Neural progenitor cell (in vitro differentiated cells): ENCODE measurements at places on chromosomes 13 and 19.

GRCh38 chr13:76833441-76833954, 52.7 kb downstream of the KCTD12 start:
- no peaks in the 10 kb centered on the region for H3K36me3 ChIP-seq
- H3K4me1 ChIP-seq = no peaks in the 10 kb centered on the region
- no peaks in the 10 kb centered on the region for H3K27me3 ChIP-seq
- H3K27ac ChIP-seq = no peak overlapping the region
- no peak for DNase-seq

GRCh38 chr19:3721131-3721886, 13.1 kb downstream of the TJP3 start:
- peak overlapping the region; percentile 57 for H3K4me3 ChIP-seq
- DNase-seq = peak; percentile 97
- peaks cover 6% of the 10 kb centered on the region for H3K27me3 ChIP-seq
- no peaks in the 10 kb centered on the region for H3K36me3 ChIP-seq

GRCh38 chr19:56838909-56839651, 1.4 kb downstream of the PEG3 start:
- DNase-seq = no peak
- H3K4me3 ChIP-seq = no peak overlapping the region
- no peak overlapping the region for H3K27ac ChIP-seq
- no peaks in the 10 kb centered on the region for H3K36me3 ChIP-seq

GRCh38 chr13:34410678-34411077, 531.4 kb upstream of the NBEA start:
- no peak overlapping the region for H3K4me3 ChIP-seq
- no peaks in the 10 kb centered on the region for H3K36me3 ChIP-seq
- no peaks in the 10 kb centered on the region for H3K27me3 ChIP-seq
- no peaks in the 10 kb centered on the region for H3K4me1 ChIP-seq
- no peak overlapping the region for H3K27ac ChIP-seq
- DNase-seq = no peak

GRCh38 chr19:14632286-14632685, 42.4 kb downstream of the ADGRE3 start:
- no peaks in the 10 kb centered on the region for H3K4me1 ChIP-seq
- H3K27me3 ChIP-seq = no peaks in the 10 kb centered on the region
- H3K4me3 ChIP-seq = no peak overlapping the region
- DNase-seq = no peak

DNA sequence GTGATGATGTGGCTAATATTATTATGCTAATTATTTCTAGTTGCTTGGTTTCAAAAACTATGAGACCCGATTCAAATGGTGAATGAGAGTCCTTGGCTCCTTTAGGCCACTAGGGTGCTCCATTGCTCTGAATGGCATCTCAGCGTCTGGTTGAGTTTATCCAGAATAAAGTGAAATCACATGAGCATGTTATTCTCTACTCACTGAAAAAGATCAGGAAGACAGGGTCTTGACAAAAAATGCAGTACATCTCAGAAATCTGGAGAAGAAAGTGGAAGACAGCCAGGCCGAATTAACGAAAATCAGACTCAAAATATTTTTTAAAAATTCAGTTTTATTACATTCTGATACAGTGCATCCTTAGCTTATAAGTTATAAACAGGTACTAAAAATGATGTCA, 516.2 kb downstream of the MYO16 start:
- H3K27ac ChIP-seq = no peak overlapping the region
- H3K27me3 ChIP-seq = no peaks in the 10 kb centered on the region
- peak; percentile 70 for DNase-seq
- peaks cover 30% of the 10 kb centered on the region for H3K4me1 ChIP-seq
- no peaks in the 10 kb centered on the region for H3K36me3 ChIP-seq
- no peak overlapping the region for H3K4me3 ChIP-seq

DNA sequence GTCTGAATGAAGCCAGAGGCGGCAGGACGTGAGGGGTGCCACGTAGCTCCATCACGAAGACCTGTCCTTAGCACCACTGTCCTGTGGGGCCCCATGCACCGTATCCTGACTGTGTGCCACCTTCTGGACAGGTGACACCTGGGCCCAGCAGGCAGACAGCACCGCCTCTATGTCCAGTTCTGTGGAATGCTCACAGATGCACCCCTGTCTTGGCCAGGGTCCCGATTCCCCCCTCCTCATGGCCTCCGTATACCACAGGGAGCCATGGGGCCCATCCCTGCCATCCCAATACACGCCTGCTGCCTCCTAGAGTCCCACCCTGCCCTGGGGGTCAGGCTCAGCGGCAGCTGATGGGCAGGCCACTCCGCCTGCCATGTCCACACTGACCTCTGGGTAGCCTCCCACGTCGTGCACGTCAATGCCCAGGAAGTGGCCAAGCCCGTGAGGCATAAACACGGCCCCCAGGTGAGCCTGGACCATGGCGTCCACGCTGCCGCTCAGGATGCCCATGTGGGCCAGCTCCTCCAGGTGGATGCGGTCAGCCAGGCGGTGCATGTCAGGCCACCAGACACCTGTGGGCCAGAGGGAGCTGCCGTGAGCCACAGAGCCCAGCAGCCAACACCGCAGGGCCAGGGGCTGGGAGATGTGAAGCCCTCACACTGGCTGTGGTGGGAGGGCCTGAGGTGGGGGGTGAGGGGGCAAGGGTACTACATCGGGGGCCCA, 17.6 kb downstream of the CEBPG start:
- H3K36me3 ChIP-seq = no peaks in the 10 kb centered on the region
- H3K27ac ChIP-seq = no peak overlapping the region
- DNase-seq = no peak

DNA sequence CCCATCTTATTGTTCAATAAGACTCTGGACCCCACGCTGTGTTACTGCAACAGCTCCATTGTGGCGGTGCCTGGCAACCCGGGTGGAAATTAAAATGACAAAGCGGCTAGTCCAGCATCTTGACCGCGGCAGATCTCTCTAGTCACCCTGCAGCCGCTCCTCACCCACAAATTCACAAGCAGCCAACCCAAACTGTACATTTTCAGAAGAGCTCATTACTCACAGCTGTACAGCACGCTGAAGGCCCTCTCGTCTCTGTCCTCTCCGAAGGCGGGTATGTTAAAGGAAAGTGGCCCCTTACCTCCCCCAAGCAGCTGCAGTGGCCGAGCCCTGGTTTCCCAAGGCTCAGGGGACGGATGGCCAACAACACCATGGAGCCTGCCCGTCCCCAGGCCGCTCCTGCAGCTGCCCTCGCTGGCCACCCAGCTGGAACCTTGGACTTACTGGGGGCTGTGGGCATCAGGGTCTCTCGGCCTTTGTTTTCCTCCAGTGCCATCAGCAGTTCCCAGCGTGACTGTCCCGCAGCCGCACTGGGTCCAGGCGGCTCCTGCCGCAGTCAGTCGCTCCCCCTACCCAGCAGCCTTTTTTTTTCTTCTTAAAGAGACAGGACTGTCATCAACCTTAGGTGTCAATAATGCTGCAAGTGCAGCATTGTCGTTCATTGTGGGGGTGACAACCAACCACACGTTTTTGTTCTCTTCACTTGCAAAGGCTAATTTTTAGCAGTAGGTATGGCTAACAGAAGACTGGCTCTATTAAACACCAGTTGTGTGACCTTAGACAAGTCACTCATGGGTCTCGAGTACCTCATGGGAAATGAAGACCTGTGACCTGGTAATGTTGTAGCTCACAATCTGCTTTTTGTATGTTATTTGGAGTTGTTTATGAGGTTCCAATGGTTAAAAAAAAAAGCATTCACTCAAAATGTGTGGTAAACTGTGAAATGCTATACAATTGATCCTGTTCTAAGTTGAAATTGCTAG, at the start of gene SACS:
Gene SACS, minus strand, starts transcription at position 532 of the 983 bp plus-strand sequence. CDS start 22,463 bp downstream, outside the sequence.
- H3K4me1 ChIP-seq = peaks cover 36% of the 10 kb centered on the region
- DNase-seq = peak; percentile 95
- H3K4me3 ChIP-seq = peak within 1 kb of the TSS; percentile 80
- H3K36me3 ChIP-seq = no peaks in the 10 kb centered on the region
- no peaks in the 10 kb centered on the region for H3K27me3 ChIP-seq

GRCh38 chr13:61954092-61954491, 538.4 kb upstream of the PCDH20 start:
- no peaks in the 10 kb centered on the region for H3K4me1 ChIP-seq
- no peaks in the 10 kb centered on the region for H3K36me3 ChIP-seq
- no peak overlapping the region for H3K4me3 ChIP-seq

DNA sequence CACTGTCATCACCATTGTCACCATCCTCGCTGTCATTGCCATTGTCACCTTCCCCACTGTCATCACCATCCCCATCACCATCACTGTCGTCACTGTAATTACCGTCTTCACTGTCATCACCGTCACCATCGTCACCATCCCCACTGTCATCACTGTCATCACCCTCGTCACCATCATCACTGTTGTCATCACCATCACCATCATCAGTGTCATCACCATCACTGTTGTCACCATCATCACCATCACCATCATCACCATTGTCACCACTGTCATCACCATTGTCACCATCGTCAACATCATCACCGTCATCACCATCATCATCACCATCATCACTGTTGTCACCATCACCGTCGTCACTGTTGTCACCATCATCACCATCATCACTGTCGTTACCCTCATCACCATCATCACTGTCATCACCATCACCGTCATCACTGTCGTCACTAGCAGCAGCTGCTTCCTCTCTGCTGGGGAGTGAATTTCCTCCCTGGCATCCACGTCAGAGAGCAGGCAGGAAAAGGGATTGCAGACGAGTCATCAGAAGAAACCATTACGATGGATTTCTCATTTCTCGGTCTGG, 27.3 kb downstream of the TMEM255B start:
- H3K27me3 ChIP-seq = no peaks in the 10 kb centered on the region
- DNase-seq = no peak
- H3K27ac ChIP-seq = no peak overlapping the region
- no peak overlapping the region for H3K4me3 ChIP-seq
- H3K4me1 ChIP-seq = no peaks in the 10 kb centered on the region

GRCh38 chr13:34750078-34750931, 191.8 kb upstream of the NBEA start:
- H3K27ac ChIP-seq = no peak overlapping the region
- peak; percentile 57 for DNase-seq
- peaks cover 10% of the 10 kb centered on the region for H3K4me1 ChIP-seq
- H3K36me3 ChIP-seq = no peaks in the 10 kb centered on the region
- H3K4me3 ChIP-seq = peak overlapping the region; percentile 47

DNA sequence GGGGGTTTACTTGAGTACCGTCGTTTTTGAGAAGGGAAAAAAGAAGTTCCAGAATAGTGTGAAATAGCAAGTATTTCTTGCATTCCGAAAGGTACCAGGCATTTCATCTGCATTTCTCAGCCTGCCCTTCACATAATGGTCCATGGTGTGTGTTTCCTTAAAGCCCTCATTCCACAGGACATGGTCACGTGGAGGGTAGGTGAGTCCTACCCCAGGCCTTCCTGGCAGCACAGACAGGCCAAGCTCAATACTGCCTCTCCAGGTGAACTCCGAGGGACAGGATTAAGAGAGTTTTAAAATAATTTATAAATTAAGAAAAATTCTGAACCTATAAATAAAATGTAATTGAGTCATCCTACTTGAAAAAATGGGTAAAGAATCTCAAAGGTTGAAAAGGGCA, 64.7 kb downstream of the TNFRSF19 start:
- H3K4me1 ChIP-seq = peaks cover 85% of the 10 kb centered on the region
- H3K4me3 ChIP-seq = no peak overlapping the region
- H3K27ac ChIP-seq = no peak overlapping the region
- no peak for DNase-seq
- no peaks in the 10 kb centered on the region for H3K27me3 ChIP-seq

- H3K36me3 ChIP-seq = peaks cover 13% of the 10 kb centered on the region
- no peak overlapping the region for H3K4me3 ChIP-seq
- H3K4me1 ChIP-seq = no peaks in the 10 kb centered on the region
- no peak for DNase-seq
- H3K27me3 ChIP-seq = no peaks in the 10 kb centered on the region
Observed at GRCh38 chr13:23411220-23411619, 22.3 kb downstream of the SACS start.

- no peaks in the 10 kb centered on the region for H3K36me3 ChIP-seq
- peak; percentile 79 for DNase-seq
- peaks cover 8% of the 10 kb centered on the region for H3K4me1 ChIP-seq
- no peaks in the 10 kb centered on the region for H3K27me3 ChIP-seq
- H3K27ac ChIP-seq = no peak overlapping the region
Observed at GRCh38 chr13:66835040-66835628, 395.0 kb downstream of the PCDH9 start.

DNA sequence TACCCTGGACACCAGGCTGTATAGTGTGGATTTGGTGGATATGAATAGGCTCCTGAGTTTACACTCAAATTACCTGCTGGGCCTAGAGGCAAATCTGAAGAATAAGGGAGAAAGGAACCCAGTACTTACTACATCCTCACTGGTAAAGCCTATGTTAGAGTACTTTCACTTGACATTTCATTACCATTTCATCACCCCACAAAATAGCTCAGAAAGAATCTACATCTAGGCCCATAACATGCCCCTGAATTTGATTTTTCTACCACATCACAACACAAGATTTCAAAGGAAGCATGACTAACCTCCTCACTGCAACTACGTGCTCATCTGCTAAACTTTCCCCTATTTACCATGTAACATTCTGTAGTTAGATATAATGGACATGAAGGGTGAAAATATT, 43.3 kb downstream of the VWA8 start:
- H3K36me3 ChIP-seq = no peaks in the 10 kb centered on the region
- H3K4me3 ChIP-seq = no peak overlapping the region
- no peak for DNase-seq
- H3K27me3 ChIP-seq = no peaks in the 10 kb centered on the region
- H3K4me1 ChIP-seq = no peaks in the 10 kb centered on the region

DNA sequence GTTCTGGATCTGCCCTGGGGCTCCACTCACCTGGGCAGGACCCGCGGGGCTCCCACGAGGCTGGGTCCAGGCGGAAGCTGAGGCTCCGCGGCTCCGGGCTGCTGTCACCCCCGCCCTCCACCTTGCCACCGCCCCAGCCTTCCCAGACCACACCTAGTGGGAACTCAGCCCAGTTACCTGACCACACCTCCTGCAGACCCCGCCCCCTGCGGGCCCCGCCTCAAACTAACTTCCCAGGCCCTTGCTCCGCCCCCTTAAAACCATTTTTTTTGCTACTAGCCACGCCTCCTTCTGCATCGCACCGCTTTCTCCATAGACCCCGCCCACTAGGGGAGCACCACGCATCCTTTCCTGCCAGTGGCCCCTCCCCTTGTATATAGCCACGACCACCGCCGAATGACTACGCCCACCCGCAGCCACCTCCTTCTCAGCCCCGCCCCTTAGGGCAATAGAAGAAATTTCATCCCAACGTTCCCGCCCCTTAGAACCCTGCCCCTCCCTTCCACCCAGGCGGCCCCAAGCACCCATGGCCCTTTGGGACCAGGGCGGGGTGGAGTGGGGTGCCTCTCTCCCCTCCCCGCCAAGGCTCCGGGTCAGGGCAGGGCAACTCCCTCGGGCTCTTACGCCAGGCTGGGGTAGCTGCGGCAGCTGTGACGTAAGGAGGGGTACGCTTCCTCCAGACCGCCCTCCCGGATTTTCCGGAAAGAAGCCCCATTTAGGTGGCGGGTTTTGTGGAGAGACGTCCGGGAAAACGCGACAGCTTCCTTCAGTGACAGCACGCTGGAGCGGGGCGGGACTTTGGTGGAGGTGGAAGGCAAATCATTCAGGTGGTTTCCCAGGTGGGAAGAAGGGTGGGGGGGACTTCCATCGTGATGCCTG, at the start of gene SH2D3A:
Gene SH2D3A, minus strand, starts transcription at position 79 of the 879 bp plus-strand sequence. CDS start 3,687 bp downstream, outside the sequence.
- H3K27ac ChIP-seq = no peak within 1 kb of the TSS
- H3K4me3 ChIP-seq = peak within 1 kb of the TSS; percentile 54
- no peaks in the 10 kb centered on the region for H3K4me1 ChIP-seq
- DNase-seq = peak; percentile 96
- no peaks in the 10 kb centered on the region for H3K36me3 ChIP-seq
